ENCODE measurements at places on chromosomes 1 and 21.

DNA sequence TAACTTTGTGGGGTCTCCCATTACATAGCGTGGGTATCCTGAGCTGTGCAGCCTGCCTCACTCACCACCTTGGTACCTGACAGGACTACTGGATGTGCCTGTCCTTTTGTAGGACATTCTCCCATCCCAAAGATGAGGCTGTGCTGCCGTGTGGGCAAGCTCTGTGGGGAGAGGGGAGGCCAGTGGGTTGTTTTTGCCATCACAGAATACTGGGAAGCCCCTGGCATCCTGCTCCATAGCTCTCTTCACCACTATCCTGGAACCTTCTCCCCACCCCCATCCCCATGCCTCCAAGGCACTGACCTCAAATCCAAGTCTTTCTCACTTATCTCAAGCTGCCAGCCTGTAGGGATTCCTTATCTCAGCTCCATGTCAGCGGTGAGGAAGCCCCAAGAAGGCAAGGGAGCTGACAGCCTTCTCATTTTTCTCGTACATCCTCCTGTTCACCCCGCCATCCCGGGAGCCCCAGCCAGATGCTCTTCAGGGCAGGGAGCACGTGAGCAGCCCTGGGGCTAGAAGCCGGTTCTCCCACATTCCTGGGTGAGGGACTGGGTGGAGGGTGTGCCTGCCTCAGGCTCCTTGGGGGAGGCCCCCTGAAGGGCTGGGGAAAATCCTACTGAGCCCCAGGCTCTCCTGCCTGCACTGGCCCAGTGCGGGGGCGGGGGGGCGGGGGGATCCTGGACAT, 2.4 kb upstream of the ELF3 start:
- no peak for DNase-seq

DNA sequence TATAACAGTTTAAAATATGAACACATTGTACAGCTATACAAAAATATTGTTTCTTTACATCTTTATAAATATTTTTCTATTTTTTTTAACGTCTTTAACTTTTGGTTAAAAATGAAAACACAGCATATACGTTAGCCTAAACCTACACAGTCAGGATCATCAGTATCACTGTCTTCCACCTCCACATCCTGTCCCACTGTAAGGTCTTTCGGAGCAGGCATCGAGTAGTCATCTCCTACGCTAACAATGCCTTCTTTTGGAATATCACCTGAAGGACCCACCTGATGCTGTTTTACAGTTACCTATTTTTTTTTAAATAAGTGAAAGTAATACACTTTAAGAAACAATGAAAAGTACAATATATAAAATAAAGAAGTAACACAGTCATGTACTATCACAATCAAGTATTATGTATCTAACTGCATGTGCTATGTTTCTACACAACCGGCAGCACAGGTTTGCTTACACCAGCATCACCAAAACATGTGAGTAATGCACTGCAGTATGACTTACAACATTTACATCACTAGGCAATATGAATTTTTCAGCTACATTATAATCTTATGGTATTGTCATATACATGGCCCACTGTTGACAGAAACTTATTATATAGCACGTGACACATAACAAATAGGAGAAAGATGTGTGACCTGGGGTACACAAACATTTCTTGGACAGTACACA, 254.4 kb downstream of the AKT3 start:
- DNase-seq: no peak

GRCh38 chr1:168689726-168690602, 39.0 kb downstream of the DPT start:
- DNase-seq: no peak

GRCh38 chr1:212700223-212700891, 717 bp upstream of the BATF3 start:
- peak; percentile 17 for DNase-seq

DNA sequence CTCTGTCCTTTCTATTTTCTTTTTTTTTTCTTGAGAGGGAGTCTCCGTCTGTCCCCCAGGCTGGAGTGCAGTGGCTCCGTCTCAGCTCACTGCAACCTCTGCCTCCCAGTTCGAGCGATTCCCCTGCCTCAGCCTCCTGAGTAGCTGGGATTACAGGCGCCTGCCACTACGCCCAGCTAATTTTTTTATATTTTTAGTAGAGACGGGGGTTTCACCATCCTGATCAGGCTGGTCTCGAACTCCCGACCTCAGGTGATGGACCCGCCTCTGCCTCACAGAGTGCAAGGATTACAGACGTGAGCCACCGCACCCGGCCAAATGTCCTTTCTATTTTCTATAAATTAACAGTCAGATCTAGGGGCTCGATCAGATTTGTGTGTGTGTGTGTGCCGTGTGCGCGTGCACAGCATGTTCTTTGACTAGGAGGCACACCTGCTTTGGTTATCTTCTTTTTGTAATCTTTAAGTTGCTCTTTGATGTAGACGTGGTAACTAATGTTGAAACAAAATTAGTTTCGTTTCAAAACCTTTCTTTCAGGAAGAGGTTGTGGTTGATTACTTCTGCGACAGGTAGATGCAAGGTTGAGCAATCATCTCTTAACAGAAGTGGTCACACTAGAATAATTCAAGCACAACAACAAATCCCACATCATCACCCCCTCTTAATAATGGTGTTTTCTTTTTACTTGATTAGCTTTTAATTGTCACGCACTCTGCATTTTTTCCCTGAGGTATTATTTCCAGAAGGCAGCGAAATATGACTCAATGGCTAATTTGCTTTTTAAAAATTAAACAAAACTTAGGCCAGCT, 779 bp upstream of the DEGS1 start:
- DNase-seq: peak; percentile 52

GRCh38 chr1:108598340-108598739, 38.4 kb downstream of the EEIG2 start:
- DNase-seq: no peak

GRCh38 chr1:10564063-10564462, 89.3 kb downstream of the PEX14 start:
- DNase-seq: no peak

GRCh38 chr1:107862064-107862463, 102.9 kb downstream of the VAV3 start:
- peak; percentile 74 for DNase-seq

DNA sequence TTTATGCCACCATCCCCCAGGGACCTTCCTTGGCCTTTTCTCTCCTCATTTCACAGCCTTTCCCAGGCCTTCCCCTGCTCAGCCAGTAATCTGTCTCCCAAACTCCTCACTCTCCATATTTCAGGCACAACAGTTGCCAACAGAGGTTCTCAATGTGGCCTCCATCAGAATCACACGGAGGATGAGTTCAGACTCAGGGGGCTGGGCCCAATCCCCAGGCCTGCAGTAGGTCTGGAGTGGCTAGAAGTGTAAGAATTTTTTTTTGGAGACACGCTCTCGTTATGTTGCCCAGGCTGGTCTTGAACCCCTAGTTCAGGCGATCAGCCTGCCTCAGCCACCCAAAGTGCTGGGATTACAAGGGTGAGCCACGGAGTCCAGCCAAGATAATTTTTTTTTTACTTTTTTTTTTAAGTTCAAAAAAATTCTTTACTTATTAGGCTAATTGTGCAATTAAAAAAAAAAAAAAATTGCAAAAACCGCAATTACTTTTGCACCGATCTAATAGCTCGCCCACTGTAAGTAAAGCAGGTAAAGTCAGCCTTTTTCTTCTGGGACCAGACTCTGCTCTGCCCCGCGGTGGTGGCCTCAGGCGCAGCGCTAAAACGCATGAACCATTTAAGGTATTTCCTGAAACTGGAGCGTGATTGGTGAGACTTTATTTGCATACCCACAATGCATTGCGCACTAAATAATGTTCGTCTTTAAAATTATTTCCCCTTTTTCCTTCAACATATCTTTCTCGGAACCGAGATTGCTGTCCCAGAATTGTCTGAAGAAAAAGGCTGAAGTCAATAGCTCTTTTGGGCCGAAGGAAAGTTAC, 18.7 kb downstream of the KIAA2013 start:
- DNase-seq: peak; percentile 98

DNA sequence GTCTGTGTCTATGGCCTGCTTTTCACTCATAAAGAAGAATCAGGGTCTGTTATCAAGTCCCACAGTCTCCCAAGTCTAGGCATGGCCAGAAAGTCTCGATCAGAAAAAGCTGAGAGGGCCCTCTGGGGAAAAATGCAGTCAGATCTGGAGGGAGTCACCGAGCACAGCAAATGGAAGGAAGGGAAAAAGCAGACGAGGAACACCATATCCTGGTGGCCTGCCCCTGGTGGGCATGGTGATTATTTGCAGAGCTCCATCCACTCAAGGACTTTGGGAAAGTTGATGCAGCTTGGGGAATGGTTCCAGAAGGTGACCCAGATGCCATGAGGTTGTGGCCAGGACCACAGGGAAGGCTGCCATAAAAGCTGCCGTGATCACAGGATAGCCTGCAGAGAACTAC, 189.1 kb downstream of the CLIC6 start:
- no peak for DNase-seq

GRCh38 chr1:43135857-43136781, 36.0 kb downstream of the EBNA1BP2 start:
- no peak for DNase-seq

DNA sequence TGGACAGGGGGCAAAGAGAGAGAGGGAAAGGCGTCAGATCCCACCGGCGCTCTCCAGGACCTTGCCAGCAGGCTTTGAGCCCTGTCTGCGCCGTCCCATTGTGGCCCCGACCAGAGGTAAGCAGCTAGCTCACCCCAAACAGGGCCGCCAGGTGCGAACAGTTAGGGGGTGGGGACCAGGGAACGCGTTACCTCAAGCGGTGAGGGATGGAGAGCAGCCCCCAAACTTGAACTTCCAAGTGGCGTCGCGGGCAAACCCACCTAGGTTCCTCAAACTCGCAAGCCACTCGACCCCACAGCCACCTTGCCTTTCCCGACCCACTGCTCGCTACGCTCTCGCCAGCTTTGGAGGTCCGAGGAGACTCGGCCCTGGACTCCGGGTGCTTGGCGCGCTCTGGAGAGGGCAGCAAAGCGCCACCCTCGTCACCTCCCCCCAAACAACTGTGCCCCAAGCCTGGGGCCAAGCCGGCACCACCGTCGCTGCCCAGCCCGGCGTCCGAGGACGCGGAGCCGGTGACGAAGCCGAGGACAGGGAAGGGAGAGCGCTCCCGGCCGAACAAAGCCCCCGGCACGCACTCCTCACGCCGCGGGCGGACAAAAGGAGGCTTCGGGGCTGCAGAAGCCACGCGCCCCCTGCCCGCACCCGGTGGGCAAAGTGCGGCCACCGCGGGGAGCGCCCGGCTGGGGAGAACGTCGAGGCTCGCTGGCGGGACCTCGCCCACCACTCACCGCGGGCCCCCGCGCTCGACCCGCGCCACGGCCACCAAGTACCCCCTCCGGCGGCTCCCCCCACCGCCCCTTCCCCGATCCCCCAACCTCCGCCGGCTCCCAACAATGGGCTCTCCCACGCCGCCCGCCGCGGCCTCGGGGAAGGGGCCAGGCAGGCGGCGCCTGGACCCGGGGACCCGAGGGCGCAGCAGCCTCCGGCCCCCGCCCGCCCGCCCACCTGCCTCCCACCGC, 976 bp downstream of the SSBP3 start:
- no peak for DNase-seq

GRCh38 chr1:45410850-45411509, 70.7 kb upstream of the MUTYH start:
- DNase-seq: no peak

DNA sequence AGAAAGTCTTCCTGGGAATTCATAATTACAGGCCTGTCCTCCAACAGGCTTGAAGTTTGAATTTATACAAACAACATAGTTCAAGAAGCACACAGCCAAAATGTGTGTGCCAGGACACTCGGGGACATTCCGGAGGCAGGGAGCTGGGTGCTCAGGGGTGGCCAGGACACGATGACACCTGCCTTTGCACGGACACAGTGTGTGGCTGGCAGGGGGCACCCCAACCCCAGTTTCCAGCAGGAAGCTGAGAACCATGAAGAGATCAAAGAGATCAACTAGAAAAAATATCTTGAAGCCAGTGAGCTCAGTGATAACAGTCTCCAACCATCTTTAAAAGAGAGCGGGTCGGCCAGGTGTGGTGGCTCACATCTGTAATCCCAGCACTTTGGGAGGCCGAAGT, 32.5 kb upstream of the TRAPPC10 start:
- no peak for DNase-seq

DNA sequence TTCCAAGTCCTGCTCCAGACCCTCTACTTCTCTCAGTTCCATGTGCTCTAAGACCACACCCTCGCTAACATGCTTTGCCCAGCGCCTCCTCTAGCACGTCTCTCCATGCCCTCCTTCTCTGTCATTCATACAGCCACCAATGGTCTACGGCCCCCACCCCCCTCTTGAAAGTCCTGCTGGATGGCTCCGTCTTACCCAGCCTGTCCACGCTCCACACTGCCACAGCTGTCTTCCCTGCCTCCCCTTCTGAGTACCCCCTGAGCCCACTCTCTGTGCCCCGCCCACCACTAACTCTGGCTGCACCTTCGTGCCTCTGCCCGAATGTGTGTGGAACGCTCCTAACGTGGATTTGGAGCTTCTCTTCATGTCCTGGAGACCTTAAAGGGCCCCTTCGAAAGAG, 244.6 kb downstream of the TRABD2B start:
- DNase-seq: no peak

- DNase-seq: no peak
These were observed 55.2 kb downstream of the SDC3 start for GRCh38 chr1:30853350-30853749.

DNA sequence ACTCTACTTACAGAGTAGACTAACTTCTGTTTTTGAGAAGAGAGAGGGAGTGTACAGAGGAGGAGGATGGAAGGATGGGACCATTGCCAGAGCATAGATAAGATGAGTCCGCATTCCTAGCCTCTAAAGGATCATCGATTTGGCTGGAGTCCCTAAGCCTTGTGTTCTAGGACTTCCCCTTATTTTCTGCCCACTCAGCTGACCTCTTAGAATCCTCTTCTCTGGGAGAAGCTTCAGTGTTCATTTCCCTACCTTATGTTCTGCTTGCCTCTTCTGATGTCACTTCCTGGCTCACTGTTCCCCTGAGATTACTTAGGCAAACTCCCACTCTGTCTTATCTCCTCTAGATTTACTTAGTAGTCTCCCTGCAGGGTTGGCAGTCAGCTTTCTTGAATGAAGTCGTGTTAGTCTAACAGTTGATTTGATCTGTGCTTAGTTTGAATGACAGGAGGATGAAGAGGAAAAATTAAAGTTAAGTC, 156.7 kb downstream of the SYT2 start:
- DNase-seq: no peak

DNA sequence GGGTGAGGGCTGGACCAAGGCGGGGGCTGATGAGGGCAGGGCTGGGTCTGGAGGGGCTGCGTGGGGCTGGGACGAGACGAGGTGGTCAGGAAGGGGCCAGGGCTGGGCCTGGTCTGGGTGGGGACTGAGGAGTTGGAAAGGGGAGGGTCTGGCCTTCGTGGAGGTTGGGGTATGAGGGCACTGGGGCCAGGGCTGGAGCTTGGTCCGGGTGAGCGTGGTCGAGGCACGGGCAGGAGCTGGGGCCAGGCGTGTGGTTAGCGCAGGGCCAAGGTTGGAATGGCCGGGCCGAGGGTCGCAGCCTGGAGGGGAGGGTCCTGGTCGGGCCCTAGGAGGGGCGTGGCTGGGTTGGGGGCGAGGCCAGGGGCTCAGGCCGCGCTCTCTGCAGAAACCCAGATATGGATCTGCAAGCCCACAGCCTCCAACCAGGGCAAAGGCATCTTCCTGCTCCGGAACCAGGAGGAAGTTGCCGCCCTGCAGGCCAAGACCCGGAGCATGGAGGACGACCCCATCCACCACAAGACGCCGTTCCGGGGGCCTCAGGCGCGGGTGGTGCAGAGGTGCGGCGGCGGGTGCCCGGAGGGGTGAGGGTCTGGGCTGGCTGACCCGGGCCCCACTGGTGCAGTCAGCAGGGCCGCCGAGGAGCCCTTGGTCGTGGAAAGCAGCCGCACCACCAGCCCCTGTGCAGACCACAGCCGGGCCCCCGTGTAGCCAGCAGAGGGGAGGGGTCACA, 9.0 kb downstream of the TTLL10 start:
- DNase-seq: peak; percentile 65
